Nucleus accumbens (tissue), 56 donors: ENCODE measurements at places on chromosomes 7 and 10.
A peak's percentile ranks its signal among the peaks of the same experiment; 100 is the strongest.

GRCh38 chr7:121485467-121486243, 89.5 kb upstream of the FAM3C start:
- peak; percentile 23 for DNase-seq

GRCh38 chr10:8133146-8133545, 78.7 kb downstream of the GATA3 start:
- DNase-seq = no peak

DNA sequence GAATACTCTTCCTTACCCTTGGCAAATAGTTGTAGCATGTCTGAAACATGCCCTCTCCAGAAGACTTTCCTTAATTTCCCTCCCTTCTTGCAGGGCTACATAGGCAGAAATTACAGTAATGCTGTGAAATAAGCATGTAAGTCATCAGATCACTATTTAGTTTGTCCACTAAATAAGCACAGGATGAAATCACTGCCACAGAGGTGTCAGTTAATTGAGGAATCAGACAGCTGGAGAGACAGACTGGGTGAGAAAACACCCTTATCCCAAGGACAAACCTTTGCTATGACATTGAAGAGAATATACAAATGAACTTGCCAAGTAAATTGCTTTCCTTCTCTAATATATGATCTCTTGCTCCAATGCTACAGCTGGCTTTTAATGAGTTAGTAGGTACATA, 129.3 kb downstream of the CHRM2 start:
- DNase-seq = no peak

- no peak for DNase-seq
Observed at GRCh38 chr7:98203261-98203963, 7.8 kb upstream of the BHLHA15 start.

DNA sequence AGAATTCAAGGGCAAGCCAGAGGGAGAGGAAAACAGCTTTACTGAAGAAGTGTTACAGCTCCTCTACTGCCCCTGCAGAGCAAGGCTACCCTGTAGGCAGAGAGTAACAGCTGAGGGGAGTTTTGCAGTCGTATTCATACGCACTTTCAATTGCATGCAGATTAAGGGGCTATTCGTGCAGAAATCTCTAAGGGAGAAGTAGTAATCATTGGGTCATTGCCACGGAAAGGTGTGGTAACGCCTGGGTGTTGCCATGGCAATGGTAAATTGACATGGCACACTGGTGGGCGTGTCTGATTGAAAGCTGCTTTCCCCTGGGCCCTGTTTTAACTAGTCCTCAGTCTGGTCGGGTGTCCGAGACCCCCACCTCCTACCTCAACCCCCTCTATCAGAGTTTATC, 227.2 kb downstream of the NSUN6 start:
- DNase-seq = no peak

- peak; percentile 87 for DNase-seq
Observed at GRCh38 chr7:26201247-26202018, at the start of gene CBX3. CBX3 (plus strand) TSS chr7:26201745; CDS start chr7:26202999, 1,254 bp downstream.

- peak; percentile 43 for DNase-seq
Observed at GRCh38 chr7:128405471-128406313, 4.1 kb downstream of the IMPDH1 start.

- no peak for DNase-seq
Observed at GRCh38 chr10:7836571-7836970, 18.3 kb downstream of the TAF3 start.

DNA sequence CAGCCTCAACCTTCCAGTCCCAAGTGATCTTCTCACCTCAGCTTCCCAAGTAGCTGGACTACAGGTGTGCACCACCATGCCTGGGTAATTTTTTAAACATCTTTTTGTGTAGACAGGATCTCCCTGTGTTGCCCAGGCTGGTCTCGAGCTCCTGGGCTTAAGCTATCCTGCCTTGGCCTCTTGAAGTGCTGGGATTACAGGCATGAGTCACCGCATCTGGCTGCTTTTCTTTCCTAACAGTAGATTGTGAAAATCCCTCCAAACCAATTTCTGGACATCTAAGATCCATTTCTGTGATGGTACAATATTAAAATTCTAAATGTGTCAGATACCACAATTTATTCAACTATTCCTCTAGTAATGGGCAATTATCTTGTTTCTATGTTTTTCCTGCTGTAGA, 38.7 kb downstream of the RAB18 start:
- DNase-seq = no peak

DNA sequence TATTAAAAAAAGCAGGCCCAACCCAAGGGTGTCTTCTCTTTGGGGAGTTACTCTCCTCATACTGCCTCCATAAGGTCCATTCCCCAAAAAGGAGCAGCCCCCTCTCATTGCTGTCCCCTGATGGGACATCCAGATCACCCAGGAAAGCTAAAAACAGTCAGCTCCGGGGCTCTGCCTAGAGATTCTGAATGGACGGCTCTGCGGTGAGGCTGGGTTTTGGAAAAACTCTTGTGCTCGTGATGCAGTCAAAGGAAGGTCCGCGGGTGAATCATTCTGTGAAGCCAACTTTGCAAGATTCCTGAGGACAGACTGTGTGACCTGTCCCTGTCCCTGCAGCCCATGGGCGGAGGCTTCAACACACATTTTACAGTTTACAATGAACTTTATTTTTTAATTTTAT, 351.5 kb downstream of the TYW1 start:
- no peak for DNase-seq

DNA sequence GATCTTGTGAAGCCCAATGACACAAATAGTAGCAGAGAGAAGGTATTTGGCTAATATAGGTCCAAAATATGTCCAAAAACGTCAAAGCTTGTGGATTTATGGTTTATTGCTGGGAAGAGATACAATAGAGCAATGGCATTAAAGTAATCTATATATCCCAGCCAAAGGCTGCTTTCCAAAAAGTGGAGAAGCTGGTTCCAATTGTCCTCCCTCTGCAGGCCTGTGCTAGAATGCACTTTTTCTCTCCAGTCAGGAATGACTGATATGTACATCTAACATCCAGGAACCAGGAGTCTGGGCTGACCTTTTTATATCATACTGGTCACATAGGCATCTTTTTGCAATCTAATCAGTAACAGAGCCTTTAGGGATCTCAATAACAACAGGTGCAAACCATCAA, 167.1 kb upstream of the FAM3C start:
- no peak for DNase-seq

DNA sequence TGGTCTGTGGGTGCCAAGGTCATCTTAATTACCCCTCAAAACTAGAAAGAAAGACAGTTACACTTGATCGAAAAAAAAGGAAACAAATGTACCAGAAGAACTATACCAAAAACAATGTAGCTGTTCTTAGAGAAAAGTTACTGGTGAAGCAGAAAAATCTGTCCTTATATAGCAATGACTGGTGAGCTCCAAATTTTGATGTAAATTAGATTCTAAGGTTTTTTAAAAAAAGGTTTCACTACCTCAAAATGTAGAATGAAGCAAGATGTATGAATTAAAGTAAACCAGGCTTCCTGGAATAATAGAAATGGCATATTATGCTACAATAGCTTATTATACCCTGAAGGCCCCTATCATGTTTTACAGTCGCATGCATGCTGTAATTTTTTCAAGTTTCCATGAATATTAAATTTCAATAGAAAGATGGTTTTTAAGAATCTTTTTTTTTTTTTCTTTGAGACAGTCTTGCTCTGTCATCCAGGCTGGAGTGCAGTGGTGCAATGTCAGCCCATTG, 28.4 kb upstream of the FKBP9 start:
- DNase-seq = no peak

DNA sequence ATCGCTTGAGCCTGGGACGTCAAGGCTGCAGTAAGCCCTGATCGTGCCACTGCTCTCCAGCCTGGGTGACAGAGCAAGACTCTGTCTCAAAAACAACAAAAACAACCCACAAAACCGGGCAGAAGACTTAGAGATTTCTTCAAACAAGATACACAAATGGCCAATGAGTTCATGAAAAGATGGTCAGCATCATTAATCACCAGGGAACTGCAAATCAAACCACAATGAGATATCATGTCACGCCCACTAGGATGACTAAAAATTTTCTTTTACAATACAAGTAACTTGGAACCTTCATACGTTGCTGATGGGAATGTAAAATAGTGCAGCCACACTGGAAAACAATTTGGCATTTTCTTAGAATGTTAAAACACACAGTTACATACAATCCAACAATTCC, 77.3 kb upstream of the GRID1 start:
- no peak for DNase-seq

DNA sequence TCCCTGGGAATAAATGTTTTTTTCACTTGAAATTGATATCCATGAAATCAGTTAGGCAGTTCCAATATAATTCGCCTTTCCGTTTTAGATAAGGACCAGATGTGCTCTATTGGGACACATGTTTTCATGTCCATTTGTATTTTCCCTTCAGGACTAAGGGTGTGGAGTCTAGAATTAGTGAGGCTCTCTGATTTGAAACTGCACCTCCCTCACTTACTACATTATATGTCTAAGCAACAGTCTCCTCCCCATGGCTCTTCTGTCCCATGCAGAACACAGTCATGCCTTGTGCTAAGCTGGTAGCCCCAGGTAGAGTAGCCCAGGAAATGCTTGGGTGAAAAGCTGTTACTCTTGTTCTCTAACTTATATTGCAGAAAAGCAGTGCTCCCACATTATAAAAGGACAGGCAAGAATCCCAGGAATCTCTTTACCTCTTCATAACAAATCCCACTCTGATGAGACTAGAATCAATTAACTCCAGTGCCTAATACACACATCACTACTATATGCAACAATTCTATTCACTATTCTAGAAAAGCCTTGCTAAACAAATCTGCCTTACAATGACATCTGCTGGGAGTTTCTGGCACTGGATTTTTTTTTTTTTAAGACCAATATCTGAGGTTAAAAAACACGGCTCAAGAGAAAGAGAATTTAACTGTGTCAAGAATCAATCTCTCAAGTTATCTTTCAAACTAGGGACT, 293.9 kb downstream of the SNX13 start:
- DNase-seq = no peak

- no peak for DNase-seq
Observed at GRCh38 chr7:12757443-12757842, 70.0 kb downstream of the ARL4A start.
